Effector CD4-positive, alpha-beta T cell (primary cell): ENCODE measurements at places on chromosomes 7 and 10.

DNA sequence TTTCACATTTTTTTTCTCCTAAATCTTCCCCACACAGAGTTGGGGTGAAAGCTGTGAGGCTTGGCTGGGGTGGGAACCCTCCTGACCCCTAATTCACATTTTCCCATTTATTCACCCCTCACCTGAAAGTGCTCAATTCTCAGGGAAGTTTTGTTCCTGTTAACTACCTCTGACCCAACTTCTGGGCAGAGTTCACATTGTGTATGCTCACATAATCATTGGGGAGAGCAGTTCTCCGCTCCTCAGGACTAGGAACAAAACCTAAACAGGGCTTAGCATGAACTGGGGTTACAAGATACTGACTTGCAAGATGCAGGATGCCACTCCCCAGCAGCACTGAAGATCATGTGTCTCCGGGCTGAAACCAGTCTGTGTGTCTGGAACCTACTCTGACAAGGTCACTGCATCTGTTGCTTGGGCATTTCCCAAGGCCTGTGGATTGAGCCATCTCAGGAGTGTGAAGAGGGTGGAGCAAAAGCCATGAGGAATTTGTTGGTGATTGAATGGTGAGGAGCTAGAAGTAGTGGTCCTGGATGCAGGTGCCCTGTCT is 258.1 kb upstream of the IGFBP3 start:
- DNase-seq = no peak

DNA sequence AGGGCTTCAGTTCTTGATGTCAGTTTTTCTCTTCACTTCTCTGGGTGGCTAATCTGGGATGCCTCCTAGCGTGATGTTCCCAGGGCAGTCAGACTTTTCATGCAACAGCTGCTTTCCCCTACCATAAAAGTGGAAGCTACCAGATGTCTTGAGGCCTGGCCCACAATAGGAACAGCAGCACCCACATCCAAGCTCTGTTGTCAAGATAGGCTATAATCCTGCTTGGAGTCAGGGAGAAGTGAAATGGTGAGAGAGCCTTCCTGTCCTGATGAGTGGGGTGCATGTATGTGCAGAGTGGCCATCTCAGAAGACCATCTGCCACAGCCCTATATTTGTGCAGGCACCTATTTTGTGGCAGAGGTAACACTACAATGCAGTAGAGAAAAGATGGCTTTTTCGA is 108.0 kb downstream of the HTR5A start:
- DNase-seq = no peak

DNA sequence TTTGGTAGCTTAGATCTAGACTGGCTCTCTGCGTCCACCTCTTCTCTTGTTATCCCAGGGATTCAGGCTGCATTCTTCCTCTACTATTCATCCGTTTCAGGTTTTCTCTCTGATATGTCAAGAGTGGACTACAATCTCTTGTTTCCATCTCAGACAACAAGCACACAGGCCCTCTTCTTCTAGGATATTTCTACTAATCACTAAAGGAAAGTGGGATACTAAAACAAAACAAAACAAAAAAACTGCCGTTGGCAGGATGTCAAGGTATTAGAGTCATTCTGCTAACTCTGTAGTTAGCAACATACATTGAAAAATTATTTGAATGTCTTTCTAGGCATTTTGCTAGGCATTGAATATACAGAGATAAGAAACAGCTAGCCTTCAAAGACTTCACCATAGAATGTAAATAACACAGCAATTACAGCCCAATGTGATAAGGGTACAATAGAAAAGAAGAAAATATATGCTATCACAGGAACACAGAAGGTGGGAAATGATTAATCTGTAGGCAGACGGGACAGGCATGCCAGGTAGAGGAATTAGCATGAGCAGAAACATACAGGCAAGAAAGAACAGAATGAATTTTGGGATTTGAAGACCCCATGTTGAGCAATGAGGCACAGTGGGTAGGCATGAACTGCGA is 210.5 kb downstream of the CSTF2T start:
- DNase-seq = no peak

- no peak for DNase-seq
Measured at GRCh38 chr10:15426558-15426957, 55.5 kb upstream of the FAM171A1 start.

GRCh38 chr10:22016046-22016705 is 12.6 kb upstream of the DNAJC1 start:
- no peak for DNase-seq
